ENCODE measurements at places on chromosomes 12 and 14. TPM values are rescaled to one million over a fixed set of nuclear protein-coding genes. Genes with fewer than 3 reads are reported as not detected.
A peak's percentile ranks its signal among the peaks of the same experiment; 100 is the strongest.

DNA sequence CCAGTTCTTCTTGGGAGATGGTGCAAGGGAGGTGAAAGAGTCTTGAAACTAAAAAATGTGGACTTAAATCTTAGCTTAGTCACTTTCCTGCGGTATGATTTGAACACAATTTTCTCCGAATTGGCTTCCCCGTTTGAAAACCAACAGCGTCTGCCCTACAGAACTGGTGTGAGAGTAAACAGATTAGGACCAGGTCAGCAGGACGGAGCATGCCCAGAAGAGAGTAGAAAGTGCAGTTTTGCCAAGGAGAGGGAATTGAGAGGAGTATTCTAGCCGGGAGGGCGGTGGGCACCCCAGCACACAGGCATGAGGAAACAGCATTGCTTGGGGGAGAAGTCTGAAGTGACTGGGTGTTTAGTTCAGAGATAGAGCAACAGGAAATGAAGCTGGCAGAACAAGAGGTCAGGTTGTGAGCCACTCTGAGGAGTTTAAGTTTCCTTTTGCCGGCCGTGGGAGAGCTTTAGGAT, 927.1 kb downstream of the VRK1 start:
- DNase-seq, result peak; percentile 56
- H3K36me3 ChIP-seq, result peaks cover 7% of the 10 kb centered on the region
- H3K27me3 ChIP-seq, result no peaks in the 10 kb centered on the region
- H3K4me1 ChIP-seq, result peaks cover 81% of the 10 kb centered on the region
- H3K4me3 ChIP-seq, result peak overlapping the region; percentile 83

GRCh38 chr14:83689265-83689664, 1840.7 kb upstream of the FLRT2 start:
- H3K4me1 ChIP-seq, result no peaks in the 10 kb centered on the region
- H3K27ac ChIP-seq, result no peak overlapping the region
- H3K27me3 ChIP-seq, result no peaks in the 10 kb centered on the region
- H3K4me3 ChIP-seq, result no peak overlapping the region
- peaks cover 4% of the 10 kb centered on the region for H3K36me3 ChIP-seq

DNA sequence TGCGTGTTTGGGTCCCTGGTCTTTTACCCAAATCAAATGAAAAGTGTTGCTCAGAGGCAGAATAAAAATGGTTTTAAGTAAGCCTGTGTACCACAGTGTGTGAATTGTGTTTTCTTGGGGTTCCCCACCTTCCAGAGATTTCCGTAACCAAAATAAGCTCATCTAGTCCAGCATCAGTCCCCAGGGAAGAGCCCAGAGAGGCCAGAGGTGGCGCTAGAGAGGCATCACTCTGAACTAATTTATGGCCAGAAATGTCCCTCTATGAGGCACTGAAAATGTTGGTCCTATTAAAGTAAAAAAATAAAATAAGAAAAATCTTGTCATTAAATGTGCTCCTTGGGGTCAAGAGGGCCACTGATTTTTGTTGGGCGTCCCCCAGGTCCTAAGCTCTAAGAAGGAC, 24.9 kb upstream of the PRKAB1 start:
- peaks cover 23% of the 10 kb centered on the region for H3K27me3 ChIP-seq
- DNase-seq, result no peak
- H3K27ac ChIP-seq, result no peak overlapping the region
- no peaks in the 10 kb centered on the region for H3K4me1 ChIP-seq

TEAD4 gene
- 3.8 TPM for total RNA-seq

PAWR gene
- total RNA-seq, result 4.4 TPM

Data from activated T-cell treated with anti-CD3 and anti-CD28 coated beads, Interleukin-2, amount 50 U/mL, for 72 hours (primary cell).